Activated T-cell treated with anti-CD3 and anti-CD28 coated beads, Interleukin-2, amount 50 U/mL, for 48 hours (primary cell): ENCODE measurements at places on chromosomes 12 and 14.

DNA sequence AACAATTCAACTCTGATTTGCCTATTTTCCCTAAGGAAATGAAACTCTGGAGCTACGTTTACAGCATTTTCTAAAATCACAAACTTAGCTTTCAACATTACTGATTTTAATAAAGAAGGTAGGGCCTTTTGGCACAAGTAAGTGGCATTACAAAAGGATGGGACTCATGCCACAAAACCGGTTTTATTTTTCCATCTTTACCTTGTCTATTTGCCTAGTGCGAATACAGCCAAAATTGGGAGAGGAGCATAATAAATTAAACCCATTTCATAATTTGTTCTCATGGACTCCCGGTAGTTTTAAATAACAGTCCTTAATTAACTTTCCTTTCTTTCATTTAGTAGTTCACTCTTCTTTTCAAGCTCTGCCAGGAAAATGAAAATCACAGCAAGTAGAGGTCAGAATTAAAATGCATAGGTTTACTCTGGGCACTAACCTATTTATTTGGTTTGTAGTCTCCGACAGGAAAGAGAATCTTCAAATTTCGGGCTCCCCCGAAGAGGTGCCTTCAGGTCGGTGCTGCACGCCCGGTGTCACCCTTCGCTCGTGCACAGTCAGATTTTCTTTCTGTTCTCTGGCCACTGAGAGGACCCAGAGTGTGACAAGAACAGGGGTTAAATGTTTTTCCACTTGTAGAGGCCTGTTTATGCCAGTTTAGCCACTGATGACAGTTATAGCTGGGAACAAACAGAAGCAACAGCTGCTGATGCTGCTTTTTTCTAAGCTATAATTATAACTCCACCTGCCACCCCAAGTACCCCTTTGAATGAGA, at the start of gene BEST3:
BEST3 (minus strand) TSS at position 535 of the 772 bp plus-strand sequence. CDS start 1,505 bp downstream, outside the sequence.
- DNase-seq = no peak

GRCh38 chr14:92005019-92005418, 34.8 kb downstream of the TRIP11 start:
- no peak for DNase-seq

DNA sequence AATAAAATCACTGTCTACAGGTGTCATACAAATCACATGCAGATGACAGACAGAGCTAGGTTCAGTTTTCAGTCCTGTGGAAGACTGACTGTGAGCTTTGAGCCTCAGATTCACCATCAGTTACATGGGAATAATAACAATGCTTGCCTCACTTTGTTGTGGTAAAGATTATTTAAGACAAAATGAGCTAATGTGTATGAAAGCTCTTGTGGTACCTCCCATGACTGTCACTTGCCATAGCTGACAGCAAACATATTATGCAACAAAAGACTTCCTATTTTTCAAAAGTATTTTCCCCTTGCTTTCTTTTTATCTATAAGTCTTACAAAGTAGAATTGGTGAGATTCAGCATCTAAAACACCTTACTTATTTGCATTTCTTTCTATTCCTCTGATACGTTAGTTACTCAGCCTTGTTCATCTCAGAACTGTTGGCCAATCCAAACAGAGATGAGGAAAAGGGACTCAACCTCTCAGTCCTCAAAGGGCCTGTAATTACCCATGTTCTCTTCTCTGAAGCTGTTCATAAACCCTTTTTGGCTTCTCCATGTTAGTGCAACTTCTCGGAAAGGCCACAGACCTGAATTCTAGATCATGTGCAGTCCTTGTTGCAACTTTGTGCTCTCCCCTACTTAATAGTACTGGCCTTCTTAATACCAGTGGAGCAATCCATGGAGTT, 8.8 kb upstream of the DDHD1 start:
- no peak for DNase-seq

DNA sequence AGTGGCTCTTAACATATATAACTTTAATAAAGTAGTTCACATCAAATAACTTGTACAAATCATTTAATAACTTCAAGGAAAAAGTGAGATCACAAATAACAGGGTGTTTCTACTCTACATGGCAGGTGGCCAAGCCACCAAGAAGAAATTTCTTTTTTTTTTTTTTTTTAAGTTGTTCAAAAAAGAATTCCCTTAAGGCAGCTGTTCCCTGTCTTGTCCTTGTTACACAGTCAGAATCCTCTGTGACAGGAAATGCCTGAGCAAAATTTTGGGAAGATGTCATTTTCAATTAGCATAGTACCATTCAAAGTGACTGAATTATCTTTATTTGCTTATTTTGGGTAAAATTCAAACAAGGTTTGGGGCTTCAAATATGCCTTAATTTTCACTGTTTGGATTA, 79.4 kb downstream of the LIN7A start:
- DNase-seq = no peak

GRCh38 chr12:77058740-77059139, 6.6 kb downstream of the E2F7 start:
- no peak for DNase-seq

- peak; percentile 62 for DNase-seq
Measured at GRCh38 chr14:65179918-65180724, 77.8 kb upstream of the MAX start.

- DNase-seq = no peak
Measured at GRCh38 chr12:25014961-25015360, 66.1 kb upstream of the BCAT1 start.

GRCh38 chr12:63321373-63321772, 170.4 kb upstream of the AVPR1A start:
- DNase-seq = no peak

DNA sequence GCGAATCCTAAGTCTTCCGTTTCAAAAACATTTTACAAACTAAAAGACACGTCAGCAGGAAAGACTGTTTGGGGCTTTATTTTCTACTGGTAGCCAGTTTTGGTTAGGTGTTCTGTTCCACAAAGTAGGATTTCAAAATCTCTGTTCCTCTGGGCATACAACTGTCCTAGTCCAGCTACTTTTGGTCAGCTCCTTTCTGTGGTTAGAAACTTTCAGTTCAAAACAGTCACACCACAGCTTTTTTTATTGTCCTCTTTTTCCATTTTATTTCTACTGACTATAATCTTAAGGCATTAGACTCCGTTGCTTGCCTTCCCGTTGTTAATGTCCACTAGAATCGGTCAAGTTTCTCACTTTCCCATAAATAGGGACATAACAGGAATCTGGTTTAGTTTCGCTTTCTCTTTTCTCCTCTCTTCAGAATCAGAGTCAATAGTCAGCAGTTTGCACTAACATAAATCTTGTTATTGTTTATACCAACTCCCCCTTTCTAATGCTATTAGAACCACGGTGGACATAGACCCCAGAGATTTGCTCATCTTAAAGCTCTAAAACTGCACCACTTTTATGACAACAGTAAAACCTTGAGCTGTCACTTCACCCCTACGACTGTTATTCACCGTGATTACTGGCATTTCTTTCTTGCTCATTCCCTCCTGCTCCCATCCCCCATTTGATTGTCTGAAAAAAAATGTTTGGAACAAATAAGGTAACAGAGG, 41.5 kb upstream of the NPAS3 start:
- DNase-seq = no peak

- DNase-seq = no peak
Measured at GRCh38 chr14:102962111-102962627, 39.7 kb downstream of the AMN start.

DNA sequence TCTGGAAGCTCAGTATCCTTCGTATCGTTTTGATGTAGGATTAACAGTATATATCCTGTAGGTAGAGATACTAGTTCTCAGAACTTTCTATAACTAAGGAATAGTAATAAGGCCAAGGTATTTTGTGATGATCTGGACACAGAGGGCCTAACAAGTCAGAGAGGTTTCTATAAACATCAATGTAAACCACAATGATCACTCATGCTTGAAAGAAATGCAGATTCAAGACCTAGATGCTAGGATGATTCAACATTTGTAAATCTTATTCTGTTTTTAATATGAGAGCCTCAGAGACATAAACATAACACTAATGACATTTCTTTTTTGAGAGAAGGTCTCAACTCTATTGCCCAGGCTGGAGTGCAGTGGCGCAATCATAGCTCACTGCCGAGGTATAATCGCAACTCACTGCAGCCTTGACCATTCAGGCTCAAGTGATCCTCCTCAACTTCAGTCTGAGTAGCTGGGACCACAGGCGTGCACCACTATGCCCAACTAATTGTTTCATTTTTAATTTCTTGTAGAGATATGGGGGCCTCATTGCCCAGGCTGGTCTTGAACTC, 16.2 kb downstream of the SUPT16H start:
- no peak for DNase-seq

- peak; percentile 63 for DNase-seq
Measured at GRCh38 chr14:92352158-92352985, 29.4 kb downstream of the SLC24A4 start.

DNA sequence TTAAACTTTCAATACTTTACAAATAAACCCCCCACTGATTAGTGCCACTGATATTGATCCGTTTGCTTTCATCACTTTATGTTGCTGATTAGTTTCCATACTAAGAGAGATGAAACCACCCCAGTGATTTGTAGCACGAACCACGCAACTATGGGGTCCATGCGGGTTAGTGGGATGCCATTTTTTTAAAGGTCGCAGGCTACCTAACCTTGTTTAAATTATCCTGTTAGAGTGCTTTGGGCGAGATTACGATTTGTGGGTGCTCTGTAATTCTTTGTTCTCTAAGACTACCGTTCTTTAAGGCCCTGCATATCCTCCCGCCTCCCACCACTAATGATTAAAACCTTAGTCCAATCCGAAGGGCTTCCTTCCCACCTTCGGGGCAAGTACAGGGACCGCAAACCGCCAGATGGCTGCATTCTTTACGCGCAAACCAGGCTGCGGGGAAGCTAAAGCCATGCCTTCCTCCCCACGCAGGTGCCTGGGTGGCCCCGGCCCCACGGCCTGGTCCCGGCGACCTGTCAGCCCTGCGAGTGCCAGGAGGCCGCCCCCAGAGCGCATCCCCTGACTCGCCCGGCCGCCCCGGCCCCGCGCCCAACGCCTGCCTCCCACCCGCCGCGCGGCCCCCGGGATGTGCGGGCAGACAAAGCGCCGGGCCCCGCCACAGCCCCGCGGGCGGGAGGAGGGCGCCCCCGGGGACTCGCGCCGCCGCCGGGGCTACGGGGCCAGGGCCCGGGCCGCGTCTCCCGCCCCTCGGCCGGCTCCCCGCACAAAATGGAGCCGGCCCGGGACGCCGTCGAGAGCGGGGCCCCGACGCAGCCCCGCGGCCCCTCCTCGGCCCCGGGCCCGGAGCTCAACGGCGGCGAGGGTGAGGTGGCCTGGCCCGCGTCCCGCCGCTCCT, 759 bp downstream of the NFYB start:
- peak; percentile 67 for DNase-seq

DNA sequence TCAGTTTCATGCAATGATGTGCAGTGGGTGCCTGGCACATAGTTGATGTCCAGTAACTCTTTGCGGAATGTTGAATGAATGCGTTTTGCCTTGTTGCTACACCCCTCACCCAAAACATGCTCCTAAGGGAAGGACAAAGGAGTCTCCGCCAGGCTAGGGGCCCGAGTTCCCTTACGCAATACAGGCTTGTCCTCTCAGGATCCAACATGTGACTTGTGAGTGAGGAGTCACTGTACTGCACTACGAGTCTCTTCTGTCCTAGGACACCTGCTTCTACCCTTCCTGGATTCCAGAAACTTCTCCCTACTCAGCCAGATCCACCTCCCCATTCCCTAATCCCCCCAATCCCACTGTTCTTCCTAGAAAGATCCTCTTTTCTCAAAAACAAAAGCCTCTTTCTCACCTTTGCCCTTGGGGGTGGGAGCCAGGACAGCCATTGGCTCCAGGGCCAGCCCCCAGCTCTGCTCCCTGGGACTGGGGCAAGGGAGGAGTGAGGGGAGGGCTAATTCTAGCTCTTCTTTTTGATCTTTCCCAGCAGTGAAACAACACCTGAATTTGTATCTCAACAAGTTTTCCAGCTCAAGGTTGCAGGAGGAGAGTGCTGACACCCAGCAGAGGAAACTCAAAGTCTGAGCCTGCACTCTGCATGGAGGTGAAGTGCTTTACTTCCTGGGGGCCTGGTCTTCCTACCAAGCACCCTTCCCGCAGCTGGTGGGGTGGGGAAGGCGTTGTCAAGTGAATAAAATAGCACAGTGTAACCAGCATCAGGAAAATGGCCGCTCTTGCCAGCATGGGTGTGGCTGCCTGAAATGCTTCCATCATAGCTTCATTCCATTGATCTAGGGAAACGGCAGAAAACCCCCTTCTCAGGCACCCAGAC, 3.4 kb upstream of the OTUB2 start:
- DNase-seq = no peak

DNA sequence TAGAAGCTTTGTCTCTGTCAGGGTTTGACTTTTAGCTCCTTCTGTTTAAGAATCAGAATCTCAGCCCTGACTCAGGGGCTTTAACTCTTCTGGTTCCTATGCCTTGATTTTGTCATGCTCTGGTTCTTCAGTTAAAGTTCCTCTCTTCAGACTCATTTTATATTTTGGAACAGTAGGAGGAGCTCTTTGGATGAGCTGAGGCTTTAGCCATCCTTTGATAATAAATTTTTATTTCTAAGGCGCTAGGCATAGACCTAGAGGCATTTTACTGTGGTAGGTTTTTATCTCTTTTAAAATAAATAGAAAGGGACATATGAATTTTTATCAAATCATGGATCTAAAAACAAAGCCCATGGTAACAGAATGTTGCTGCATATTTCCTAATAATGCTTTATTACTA, 51.7 kb downstream of the ATP23 start:
- no peak for DNase-seq

DNA sequence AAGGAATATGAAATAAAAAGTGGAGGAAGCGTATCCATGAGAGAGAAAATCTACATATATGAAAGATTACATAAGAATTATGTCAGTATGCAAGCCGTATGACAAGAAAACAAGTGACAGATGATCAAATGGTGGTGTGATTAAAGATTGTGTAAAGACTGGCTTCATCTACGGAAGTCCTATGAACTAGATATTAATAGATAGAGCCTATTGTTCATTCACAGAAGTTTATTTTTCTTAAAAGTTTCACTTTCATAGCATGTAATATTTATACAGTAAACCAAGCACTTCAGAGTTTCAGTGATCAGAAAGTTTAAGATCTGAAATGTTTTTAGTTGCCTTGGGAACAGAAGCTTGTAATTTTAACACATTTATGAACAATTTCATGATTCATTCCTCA, 84.5 kb downstream of the VRK1 start:
- DNase-seq = no peak

DNA sequence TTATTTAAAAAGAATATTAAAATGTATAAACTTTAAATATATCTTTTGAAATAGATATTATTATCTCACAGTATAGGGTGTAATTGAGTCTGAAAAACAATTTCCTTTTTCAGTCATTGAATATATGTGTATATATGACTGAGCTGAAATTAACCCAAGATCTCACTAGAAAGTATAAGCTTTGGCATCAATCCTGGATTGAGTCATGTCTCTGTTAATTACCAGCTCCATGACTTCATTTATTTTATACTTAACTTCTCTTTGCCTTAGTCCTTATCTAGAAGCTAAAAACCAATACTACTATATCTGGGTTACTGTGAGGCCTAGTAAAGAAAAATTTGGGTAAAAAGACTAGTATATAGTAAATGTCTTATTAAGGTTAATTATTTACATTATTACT, 1020.3 kb downstream of the LRFN5 start:
- DNase-seq = no peak

GRCh38 chr14:31955936-31956579, 121.0 kb upstream of the ARHGAP5 start:
- no peak for DNase-seq
